ENCODE measurements at places on chromosomes 12 and 14.
A peak's percentile ranks its signal among the peaks of the same experiment; 100 is the strongest.

GRCh38 chr12:26319511-26319910 is 124.1 kb downstream of the SSPN start:
- DNase-seq, result peak; percentile 49

DNA sequence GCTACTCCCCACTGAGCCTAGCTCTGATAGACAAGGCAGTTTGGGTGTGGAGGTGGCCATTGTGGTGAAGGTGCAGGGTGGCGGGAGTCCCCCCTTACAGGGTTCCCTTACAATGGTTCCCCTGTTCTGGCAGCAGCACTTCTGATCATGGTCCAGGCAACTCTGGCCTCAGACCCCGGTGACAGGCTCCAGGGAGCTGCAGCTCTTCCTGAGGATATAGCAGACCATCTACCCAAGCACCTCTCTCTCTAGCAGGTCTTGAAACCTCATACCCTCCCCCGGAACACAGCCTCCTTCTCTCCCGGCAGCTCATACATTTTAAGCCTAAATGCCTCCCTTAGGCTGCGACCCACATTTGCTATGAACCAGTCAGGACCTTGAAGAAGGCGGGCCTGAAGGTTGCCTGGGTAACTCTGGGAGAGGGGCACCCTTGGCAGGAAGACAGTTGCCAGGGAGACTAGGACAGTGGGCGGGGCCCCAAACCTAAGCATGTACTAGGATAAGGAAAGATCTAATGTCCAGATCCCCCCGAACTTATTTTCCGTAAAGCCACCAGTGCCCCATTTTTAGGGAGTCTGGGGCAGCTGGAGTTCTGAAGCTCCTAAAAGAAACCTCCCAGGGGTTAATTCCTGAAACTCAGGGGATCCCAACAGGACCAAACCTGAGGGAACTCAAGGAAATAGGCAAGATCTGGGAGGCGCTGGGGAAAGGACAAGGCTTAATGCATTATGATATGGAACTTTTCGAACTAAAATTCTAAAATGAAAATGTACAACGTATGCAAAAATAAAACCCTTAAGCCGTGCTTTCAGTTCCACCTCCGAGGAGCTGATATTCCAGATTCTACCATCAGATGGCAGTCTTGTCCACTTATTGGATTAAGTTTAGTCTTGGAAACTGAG is 4.5 kb upstream of the GDF11 start:
- peak; percentile 91 for DNase-seq

- DNase-seq, result no peak
Observed at GRCh38 chr12:128644664-128645296, 179.0 kb downstream of the SLC15A4 start.

DNA sequence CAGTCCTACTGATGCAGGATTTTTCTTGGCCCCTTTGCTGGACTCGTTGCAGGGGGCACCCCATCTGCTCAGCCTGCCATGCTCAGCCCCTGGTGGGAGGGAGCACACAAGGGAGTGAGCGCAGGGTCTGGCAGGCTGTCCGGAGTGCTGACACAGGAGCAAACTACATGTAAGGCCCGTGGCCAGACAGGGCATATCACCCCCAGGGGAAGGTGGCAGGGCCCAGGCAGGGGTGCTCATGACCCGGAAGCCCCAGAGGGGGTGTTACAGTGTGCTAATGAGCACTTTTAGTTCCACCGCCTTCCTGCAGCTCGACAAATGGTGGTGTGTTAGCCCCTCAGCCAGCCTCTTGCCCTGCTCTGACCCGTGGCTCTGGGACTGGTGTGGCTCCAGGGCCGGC is 645.6 kb upstream of the TMEM132C start:
- no peak for DNase-seq

DNA sequence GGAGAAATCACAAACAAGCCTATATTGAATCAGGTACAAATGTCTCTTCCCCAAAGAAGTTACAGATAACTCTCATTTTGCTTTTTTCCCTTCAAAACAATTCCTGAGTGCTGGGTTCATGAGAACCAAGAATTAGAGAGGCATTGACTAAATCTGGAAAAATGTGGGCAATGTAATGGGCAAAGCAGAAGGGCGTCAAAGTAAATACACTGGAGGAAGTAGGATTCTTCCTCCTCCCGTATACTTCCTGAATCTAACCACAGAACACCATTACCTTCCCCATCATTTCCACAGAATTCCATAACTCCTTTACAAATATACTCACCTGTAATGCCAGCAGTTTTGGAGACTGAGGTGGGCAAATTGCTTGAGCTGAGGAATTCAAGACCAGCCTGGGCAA is 3.0 kb upstream of the RBMS2 start:
- DNase-seq, result peak; percentile 65

DNA sequence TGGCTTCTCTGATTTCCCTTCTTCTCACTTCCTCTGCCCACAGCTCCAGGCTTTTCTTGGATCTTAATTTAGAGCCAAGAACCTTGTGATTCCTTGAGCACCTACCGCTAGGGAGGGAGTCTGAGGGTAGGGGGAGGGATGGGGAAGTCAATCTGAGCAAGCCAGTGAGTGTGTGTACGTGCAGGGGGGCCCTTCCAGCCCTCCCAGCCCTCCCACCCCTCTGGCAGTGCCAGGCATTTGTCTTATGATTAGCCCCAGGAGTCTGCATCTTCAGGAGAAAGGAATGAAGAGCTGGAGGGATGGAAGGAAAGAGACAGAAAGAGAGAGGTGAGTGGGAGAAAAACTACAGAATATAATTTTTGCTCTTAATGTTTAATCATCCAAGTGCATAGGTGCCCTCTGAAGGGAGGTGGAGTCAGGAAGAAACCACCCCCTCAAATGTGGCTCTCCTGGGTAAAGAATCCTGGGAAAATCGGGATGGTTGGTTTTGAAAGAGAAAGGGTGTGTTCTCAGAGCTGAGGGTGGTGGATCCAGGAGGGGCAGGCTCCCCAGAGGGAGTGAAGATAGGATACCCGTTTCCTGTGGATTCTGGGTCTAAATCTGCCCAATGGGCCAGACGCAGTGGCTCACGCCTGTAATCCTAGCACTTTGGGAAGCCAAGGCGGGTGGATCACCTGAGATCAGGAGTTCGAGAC is 2.1 kb downstream of the PIANP start:
- DNase-seq, result peak; percentile 19

DNA sequence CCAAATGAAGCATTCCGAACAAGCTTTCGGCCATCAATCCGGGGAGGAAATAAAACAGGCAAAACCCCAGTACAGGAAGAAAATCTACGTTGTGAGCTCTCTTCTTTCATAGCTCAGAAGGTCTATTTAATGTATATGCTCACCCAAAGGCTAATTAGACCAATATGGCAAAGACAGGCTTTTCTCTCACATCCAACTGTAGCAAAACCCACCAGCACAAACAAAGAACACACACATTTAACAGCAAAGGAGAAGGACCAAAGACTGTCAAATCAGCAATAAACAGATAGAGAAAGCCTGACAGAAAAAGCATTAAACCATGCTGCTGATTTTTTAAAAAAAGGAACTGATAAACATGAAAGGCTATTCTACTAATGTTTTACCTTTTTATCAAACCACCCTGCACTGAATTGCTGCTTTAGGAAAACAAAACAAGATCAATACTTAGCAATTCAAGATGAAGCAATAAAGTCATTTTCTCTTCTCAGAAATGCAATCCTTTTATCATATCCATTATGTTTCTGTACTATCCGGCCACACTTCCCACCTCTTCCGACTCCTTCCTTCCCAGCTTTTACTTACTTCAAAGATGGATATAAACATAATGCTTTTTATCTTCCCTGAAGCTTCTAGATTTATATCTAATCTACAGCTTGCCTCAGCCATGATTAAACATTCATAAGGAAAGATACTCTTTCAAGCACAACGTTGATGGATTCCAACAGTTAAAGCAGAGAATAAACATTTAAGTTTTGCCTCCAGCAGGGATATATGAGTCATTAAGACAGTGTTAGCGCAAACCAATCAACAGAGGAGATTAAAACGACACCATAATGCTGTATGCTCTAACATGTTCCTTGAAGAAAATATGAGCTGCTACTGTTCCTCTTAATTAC is 74.6 kb upstream of the BBS10 start:
- peak; percentile 52 for DNase-seq

DNA sequence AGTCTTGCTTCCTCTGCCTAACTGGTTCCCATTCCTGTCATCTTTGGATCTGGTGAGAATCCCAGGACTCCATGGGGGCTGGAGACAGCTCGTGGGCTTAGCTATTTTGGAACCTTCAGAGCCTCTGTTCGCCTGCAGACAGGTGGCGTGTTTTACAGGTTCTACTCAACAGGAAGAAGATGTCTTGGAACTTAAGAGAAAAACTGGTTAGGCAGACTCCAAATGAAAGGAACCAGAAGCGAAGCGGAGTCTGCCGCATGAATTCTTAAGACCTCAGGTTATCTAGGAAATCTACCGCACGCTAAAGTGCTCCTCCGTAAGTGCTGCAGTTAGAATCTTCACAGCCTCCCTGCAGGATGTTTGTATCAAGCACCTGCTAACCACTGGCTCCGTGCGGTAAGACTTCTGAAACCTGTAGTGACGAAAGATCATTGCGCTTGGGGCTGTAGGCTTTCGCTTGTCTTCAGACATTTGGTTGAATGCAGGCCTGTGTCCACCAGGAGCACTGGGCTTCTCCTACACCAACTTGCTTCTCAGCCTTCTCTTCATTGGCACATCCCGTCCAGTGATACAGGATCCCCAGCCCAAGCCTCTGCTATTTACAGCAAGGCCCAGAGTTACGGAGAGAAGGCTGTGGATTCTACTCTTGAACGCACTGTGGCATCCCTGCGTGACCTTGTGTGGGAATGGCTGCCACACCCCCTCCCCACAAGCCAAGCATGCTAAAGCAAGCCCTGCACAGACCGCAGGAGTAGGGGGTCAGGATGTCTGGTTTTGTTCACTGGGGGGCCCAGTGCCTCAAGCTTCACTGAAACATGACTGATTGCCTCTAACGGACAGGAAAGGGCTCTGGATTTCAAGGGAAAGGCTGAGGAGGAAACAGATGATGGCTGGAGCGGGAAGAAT is 35.0 kb downstream of the ACADS start:
- DNase-seq, result peak; percentile 4

DNA sequence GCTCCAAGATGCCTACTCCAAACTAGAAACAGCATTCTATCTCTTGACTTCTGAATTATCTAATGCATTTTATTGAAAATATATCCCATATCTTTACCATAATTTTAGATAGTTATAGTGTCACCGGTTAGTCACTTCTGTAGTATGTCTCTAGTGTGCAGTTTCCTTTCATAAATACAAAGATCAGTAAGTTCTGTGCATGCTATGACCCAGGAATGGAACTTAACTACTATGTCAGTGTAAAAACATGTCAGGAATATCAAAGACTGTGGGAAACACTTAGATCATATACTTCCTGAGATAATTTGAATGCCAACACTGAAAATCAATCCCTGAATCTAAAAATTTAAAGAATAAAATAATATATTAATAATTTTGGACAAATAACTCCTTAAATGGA is 237.6 kb downstream of the ATXN7L3B start:
- peak; percentile 16 for DNase-seq

DNA sequence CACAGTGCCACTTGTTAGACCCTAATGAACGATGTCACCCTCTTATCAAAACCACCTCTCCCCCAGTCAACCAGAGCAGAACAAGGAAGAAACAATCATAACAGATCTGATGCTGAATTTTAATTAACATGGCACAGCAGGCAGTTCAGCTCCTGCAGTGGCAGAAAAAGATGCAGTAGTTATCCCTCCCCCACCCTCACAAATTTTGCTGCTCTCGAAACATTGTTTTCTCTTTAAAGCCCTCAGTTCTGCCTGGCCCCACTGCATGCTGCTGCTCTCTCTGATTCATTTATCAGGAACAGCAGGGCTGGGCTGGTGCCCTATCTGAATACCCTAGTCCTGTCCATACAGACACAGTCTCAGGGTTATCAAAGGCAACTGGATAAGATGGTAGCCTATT is 12.2 kb downstream of the CCDC175 start:
- DNase-seq, result no peak

GRCh38 chr14:85463512-85463911 is 66.4 kb upstream of the FLRT2 start:
- no peak for DNase-seq

- no peak for DNase-seq
Observed at GRCh38 chr12:68506619-68507018, 104.1 kb upstream of the RAP1B start.

DNA sequence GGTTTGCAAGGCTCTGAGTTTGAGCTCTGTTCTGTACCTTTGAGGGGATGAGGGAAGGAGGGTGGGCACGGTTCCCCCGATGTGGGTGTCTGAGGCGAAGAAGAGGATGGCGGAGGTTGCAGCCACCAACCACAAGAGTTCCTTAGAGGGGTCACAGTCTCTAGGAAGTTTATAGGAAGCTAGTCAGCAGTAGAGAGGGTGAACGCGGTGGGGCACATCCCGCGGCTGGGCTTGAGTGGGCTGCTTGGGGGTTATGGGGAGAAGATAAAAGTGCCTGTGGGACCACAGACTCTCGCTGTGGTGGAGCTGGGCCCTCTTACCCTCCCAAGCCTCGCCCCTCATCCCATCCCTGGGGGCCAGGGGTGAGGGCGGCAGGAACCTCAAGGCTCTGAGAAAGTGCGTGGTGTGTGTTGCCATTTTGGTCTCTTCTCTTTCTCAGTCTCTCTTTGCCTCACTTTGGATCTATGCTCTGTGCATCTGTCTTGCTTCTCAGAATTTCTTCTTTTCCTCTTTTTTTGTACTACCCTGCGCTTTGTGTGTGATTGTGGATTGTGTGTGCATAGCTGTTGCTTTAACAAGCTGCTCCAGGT is 2.7 kb downstream of the CD4 start:
- no peak for DNase-seq

GRCh38 chr12:18580291-18580690 is 157.5 kb downstream of the PLCZ1 start:
- no peak for DNase-seq

DNA sequence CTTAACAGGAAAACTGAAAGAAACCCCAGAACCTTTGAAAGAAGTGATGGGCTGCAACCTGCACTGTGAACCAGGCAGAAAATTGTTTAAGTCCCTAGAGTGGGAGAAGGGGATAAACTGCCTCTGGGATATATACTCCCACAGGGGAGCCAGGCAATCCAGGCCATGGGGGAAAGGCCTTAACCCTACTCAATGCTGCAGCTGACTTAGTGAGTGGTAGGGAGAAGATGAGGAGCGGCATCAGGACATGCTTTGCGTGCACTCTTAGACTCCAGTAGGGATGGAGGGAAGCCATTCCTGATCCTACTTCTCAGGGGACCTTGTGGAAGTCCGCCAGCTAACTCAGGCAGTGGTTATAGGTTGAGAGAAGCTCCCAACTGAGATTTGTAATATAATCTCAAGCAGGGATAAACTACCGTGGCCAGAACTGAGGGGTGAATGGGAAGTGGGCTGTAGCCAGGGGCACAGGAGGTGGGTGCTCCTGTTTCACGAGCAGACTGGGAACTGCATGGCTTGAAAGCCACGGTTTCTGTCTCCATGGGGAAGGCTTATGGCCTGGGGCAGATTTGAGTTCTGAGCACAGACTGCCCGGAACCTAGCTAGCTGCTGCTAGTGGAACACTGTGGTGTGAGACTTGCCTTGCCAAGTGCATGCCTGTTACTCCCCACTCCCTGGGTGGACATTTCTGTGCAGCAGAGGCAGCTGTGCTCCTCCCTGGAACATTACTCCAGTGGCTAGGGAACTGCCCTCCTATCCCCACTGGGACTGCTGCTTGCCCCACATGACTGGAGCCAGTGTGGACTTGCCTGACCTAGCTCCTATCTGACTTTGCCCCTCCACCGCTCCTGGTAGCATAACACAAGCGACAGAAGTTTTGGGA is 119.2 kb upstream of the SCAF11 start:
- no peak for DNase-seq
